ENCODE measurements at places on chromosomes 1 and 21.

DNA sequence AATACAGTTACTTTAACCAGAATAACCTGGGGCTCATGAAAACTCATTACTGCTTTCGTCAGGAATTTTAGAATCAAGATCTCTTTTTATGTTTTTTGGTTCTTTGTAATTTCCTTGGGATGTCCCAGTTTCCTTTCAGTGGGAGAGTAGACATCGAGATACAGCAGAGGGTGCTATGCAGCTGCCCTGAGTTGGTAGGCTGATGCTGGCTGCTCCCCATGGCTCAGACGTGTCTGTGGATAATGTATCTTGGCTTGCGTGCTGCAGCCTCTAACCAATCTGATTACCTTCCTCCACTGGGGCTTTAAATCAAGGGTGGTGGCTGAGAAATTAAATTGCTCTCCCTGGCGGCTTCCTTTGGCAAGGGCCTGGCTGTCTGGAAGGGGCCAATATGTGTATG is 253.7 kb downstream of the CACNA1E start:
- peak; percentile 27 for DNase-seq

- no peak for DNase-seq
Measured at GRCh38 chr1:235947989-235948388, 81.3 kb upstream of the LYST start.

DNA sequence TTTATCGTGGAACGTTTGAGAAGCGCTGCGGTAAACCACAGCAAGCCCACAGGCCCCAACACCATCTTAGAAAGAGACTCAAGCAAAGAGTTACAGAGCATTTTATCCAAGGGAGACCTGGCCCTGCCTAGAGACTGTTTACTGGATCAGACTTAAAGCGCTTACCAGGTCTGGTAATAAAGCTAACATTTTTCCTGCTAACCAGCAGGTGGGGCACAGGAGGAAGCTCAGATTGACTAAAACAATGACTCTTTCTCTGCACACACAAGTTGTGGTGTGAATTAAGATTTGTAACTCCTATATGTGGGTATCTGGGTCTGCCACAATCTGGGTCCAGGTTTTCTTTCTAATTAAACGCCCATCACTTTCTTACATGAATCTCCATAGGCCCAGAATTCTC is 136.5 kb upstream of the ETS2 start:
- DNase-seq: no peak

- DNase-seq: no peak
Measured at GRCh38 chr1:32335535-32335789, 571 bp downstream of the MARCKSL1 start.

GRCh38 chr1:48107516-48107915 is 110.3 kb upstream of the TRABD2B start:
- no peak for DNase-seq

GRCh38 chr1:4161366-4162006 is 261.4 kb upstream of the C1orf174 start:
- no peak for DNase-seq

- DNase-seq: no peak
Measured at GRCh38 chr1:157139052-157139715, 989 bp upstream of the ETV3 start.

DNA sequence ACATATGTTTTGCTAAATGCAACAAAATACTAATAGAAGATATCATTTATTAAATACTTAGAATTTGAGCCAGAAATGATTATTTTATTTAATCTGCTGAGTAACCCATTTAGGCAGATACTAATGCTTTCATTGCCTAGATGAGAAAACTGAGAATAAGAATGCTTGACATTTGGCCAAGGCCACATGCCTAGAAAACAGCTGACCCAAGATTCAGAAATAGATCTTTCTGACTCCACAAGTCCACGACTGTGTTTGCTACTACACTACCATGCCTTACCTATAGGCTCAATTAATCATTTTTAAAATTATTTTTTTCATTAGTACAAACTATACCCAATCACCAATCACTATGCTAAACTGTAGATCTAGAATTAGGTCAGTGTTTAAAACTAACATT is 129.7 kb downstream of the ATP1B1 start:
- DNase-seq: no peak

- no peak for DNase-seq
Measured at GRCh38 chr1:190452272-190452848, 25.3 kb downstream of the BRINP3 start.

GRCh38 chr21:33126569-33126968 is 56.6 kb downstream of the OLIG1 start:
- DNase-seq: no peak

- no peak for DNase-seq
Measured at GRCh38 chr1:17108786-17109185, 10.5 kb downstream of the PADI2 start.

GRCh38 chr1:12229386-12229834 is 420 bp upstream of the VPS13D start:
- no peak for DNase-seq

DNA sequence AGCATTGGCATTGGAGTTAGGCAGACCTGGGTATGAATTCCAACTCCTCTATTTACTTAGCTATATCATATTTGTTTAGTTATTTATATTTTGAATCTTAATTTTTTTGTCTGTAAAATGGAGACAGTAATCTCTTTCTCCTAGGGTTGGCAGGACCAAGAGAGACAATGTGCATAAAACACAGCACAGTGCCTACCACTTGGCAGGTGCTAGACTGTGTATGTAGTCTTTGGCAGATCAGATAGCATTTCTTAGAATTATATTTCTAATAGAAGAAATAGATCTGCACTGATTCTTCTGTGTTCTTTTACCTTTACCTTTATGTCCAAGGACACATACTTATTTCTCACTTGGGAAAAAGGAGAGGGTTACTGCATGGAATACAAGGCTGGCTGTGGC is 177.2 kb downstream of the GIPC2 start:
- no peak for DNase-seq

GRCh38 chr1:206136241-206136640 is 19.1 kb upstream of the AVPR1B start:
- DNase-seq: no peak

DNA sequence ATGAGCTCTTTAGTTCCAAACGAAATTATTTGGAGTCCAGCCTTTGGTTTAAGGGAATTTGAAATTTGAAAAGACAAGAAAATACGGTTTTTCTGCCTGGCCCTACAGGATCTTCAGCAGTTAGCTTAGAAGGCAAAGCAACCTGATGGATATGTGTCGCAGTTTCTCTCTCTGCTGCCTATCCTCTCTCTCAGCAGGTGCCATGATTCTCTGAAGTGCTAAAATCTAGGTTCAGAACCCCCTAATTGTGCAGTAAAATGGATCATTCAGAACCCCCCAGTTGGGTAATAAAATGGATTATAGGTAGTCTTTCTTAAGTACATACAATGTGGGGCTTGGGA is 446 bp upstream of the DEPDC1 start:
- no peak for DNase-seq

DNA sequence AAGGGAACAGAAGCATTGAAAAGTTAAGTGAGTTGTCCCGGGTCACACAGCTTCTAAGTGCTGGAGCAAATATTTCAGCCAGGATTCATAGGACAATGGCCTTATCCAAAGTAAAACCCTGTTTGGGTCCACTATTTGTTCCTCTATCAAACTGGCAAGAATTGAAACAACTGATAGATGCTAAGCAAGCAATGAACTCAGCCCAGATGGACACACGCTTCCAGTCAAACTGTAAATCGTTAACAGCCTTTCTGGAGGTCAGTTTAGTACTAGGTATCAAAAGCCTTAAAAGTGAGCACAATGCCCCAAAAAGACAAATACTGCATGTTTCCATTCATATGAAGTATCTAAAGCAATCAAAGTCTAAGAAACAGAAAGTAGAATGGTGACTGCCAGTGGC is 779 bp upstream of the SVBP start:
- no peak for DNase-seq

- DNase-seq: no peak
Measured at GRCh38 chr1:212182171-212182570, 103.0 kb upstream of the PPP2R5A start.

- DNase-seq: no peak
Measured at GRCh38 chr1:19675797-19676196, 11.1 kb downstream of the HTR6 start.

GRCh38 chr1:234845836-234846235 is 235.9 kb upstream of the IRF2BP2 start:
- DNase-seq: no peak

GRCh38 chr1:11158720-11159321 is 30.3 kb upstream of the ANGPTL7 start:
- no peak for DNase-seq

DNA sequence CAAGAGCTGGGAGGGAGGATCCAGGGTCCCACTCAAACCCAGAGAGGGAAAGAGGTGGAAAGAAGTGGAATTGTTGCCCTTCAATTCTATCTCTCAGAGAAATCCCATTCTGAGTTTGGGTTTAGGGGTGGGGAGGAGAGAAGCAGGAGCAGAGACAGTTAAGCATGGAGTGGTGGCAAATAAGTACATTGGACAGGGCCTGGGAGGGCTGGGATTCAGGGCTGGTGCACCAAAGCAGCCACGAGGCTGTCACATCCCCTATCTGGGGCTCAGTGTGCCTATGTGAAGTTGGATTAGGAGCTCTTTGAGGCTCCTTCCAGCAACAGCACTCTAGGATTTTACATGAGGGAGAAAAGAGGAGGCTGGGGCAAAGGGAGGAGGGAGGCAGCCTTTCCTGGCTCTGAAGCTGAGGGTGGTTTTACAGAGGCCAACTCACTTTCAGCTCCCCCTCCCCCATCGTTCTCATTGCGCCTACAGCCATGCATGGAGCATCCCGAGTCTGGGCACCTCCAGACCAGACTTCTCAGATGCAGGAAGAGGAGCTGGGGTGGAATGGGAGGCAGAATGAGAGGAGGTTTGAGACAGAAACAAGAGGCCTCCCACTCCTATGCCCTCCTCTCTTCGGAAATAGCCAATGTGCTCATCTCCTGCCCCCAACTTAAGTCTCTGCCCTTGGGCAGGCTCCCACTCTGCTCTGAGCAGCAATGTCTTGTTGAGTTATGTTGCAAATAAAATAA is 3.0 kb upstream of the SYT6 start:
- DNase-seq: no peak

DNA sequence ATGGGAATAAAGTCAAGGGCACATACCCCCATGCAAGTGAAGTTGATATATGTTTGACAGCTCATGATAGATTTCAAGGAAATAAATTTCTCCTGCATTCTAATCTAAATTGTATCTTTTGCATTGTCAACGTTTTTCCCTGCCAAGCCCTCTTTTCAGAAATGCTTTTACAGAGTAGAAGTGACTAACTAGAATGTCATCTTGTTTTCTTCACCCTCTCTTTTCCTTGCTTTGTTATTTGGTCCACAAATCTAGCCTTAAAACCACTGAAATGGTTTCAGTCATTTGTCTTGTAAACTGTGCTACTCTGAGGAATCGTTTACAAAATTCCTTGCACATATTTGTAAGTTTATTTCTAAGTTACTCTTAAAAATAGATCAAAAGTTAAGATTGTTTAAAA is 600.8 kb upstream of the CXADR start:
- DNase-seq: no peak

DNA sequence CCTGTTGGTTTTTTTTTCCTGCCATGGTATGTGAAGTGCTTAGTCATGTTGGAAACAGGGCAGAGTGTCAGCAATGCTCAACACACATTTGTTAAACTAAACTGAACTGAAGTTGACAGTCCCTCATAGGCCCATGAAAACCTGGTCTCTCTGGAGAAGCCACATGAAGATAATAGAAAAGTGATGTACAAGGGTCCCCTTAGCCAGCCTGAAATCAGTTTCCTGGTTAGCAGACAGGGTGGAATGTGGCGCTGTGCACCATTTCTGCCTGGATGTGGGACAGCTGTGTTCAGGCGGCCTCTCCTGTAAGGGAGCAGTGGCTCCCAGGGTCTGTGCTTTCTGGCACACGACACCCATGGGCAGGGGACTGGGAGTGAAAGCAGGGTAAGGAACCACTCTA is 9.9 kb upstream of the CHI3L1 start:
- no peak for DNase-seq

DNA sequence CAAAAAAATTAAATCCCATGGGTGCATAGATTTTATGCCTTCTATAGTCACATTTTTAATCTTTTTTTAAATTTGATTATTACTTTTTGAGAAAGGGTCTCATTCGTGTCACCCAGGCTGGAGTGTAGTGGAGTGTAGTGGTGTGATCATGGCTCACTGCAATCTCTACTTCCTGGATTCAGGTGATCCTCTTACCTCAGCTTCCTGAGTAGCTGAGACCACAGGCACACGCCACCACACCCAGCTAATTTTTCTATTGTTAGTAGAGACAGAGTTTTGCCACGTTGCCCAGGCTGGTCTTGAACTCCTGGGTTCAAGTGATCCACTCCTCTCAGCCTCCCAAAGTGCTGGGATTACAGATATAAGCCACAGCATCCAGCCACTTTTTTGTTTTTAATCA is 10.4 kb downstream of the CBR3 start:
- no peak for DNase-seq

GRCh38 chr1:151815716-151816327 is 10.6 kb upstream of the LINGO4 start:
- no peak for DNase-seq

GRCh38 chr1:1782399-1783221 is 4.3 kb upstream of the NADK start:
- peak; percentile 55 for DNase-seq

DNA sequence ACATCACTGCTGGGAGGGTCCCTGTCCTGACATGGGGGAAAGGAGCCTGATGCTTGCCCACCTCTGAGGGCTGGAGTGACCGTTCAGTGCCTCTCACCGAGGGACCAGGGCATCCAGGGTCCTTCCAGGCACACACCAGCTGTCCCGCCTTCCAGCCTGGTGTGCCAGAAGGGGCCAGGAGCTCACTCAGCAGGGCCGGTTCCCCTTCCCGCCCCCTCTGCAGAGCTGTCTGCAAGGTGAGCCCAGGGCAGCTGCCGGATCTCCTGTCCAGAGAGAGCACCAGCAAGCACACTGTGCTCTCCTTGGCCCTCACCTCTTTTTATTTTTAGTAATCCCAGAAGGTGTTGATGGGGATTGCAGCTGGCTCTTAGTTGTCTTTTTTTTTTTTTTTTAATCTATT is 16.9 kb downstream of the H6PD start:
- no peak for DNase-seq

GRCh38 chr1:118101515-118101844 is 83.5 kb downstream of the SPAG17 start:
- DNase-seq: no peak

GRCh38 chr1:28437924-28438699 is 67.7 kb upstream of the RCC1 start:
- peak; percentile 21 for DNase-seq
